CD4-positive, alpha-beta T cell treated with Interleukin-1 beta for 1 hour (primary cell): ENCODE measurements at places on chromosomes 11 and 22.
A peak's percentile ranks its signal among the peaks of the same experiment; 100 is the strongest.

DNA sequence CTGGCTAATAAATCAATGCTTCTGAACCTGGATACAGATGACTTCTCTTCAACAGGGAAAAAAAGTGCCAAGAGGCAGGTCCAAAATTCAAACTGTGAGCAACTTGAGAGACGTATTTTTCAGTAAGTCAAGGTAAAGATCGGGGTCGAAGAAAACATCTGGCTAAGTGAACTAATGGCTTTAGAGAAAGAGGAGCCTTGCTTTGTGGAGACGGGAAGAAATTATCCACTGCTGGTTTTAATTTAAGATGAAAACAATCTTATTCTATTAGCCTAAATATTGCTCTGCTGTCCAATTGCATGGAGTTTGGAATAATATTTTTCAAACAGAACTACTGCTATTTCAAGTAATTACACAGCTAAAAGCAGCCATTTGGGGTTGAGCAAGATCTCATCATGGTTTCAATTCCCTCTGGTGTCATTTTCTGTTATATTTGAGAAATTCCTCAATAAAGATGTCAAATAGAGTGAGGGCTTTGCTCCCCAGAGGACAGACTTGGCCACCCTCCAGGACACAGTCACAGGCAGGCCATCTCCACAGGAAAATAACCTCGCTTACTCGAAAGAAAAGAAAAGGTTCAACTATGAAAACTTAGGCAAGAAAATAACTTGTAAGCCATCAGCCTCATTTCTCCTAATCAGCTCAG lies 29.8 kb downstream of the SCUBE1 start:
- no peak for DNase-seq

- no peak for DNase-seq
Observed at GRCh38 chr11:111945198-111945597, 8.1 kb downstream of the DIXDC1 start.

GRCh38 chr11:131687291-131688047 lies 317.1 kb downstream of the NTM start:
- no peak for DNase-seq

- DNase-seq, result peak; percentile 48
Observed at GRCh38 chr11:2825889-2826678, 59.5 kb downstream of the CDKN1C start.

DNA sequence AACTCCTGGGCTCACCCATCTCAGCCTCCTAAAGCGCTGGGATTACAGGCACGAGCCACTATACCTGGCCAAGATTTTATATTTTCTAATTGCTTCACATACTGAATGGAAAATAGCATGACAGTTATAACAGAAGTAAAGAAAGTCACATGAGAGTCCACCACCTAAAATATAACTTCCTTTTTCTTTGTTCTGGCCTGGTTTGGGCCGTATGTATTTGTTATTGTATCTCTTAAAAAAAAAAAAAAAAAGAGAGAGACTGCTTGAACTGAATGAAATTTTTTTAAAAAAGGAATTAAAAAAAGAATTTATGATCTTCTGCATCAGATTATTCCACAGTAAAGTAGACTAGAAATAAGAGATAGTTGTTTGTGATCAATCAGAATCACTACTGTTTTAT lies 86.0 kb upstream of the GRIK4 start:
- no peak for DNase-seq

- DNase-seq, result no peak
Observed at GRCh38 chr11:81449588-81450156, 1284.0 kb downstream of the FAM181B start.

DNA sequence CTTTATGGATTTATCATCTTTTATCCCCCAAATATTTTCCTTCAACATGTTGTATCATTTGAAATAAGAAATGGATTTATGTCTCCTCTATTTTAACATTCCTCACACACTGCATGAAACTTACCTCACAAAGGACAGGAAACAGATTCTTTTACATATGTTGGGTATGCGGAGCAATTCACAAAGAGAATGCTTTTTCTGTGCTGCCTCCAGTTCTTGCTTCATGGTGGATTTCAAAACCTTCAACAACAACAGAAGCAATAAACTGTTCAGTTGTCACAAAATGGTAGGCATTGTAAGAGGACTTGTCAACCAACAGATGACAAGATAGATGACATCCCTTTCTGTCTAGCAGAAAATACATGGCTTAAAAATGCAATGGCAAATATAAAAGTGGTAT lies 36.5 kb upstream of the SLC22A24 start:
- no peak for DNase-seq

- no peak for DNase-seq
Observed at GRCh38 chr11:66720899-66721470, 8.0 kb downstream of the SPTBN2 start.

GRCh38 chr22:29603358-29604075 lies at the start of gene NF2:
Gene NF2, plus strand, starts transcription at chr22:29603633. Its CDS starts 366 bp downstream, at chr22:29603999.
- peak; percentile 99 for DNase-seq

GRCh38 chr22:27801616-27802345 lies at the start of gene MN1:
Gene MN1, minus strand, starts transcription at chr22:27801756. Its CDS starts 1,213 bp downstream, at chr22:27800543.
- DNase-seq, result peak; percentile 68
